ENCODE measurements at places on chromosomes 1 and 21. TPM values are rescaled to one million over a fixed set of nuclear protein-coding genes. Genes with fewer than 3 reads are reported as not detected.

The ADAM30 gene
- not detected for total RNA-seq

The ERI3 gene
- 25.7 TPM for total RNA-seq

The BRDT gene
- total RNA-seq: 0.68 TPM

The AMY1B gene
- not detected for total RNA-seq

The UBE2J2 gene
- 57.7 TPM for total RNA-seq

The ANGPTL1 gene
- not detected for total RNA-seq

The CCDC17 gene
- 5.7 TPM for total RNA-seq

The SRRM1 gene
- total RNA-seq: 289 TPM

The POU3F1 gene
- total RNA-seq: not detected

All from T-helper 17 cell (primary cell).